ENCODE measurements at places on chromosomes 6 and 20.

DNA sequence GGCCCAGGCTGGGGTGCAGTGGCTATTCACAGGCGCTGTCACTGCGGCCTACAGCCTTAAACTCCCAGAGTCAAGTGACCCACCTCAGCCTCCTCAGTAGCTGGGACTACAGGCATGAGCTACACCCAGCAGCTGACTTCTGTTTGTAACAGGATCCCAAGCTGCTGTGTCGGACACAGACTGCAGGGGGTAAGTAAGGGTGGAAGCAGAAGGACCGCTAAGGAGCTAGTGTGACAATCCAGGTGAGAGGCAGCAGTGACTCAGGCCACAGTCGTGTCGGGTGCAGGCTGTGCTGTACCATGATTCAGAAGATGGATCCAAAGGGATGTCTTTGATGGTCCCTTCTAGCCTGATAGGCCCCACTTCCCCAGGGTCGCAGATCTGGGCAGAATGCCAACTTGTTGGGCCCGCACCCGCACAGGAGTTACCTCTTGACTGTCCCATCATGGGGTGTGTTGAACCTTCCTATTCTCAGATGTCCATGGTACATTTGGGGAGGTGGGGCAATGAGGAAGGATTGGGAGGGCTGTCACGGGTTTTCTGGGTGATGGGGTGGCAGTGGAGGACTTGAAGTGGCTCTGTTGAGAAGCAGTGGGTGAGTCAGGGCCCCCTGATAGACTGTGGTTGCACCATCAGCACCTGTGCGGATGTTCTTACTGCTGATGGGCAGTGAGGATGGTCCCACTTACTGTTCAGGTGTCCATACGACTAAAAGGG is 25.3 kb downstream of the AAR2 start:
- DNase-seq = no peak

GRCh38 chr6:45483021-45483420 is 105.3 kb upstream of the SUPT3H start:
- no peak for DNase-seq

GRCh38 chr6:99712519-99712918 is 105.9 kb downstream of the PRDM13 start:
- no peak for DNase-seq

GRCh38 chr6:4378319-4378996 is 243.1 kb upstream of the ECI2 start:
- no peak for DNase-seq

GRCh38 chr6:3791526-3792203 is 40.2 kb upstream of the PXDC1 start:
- DNase-seq = no peak

DNA sequence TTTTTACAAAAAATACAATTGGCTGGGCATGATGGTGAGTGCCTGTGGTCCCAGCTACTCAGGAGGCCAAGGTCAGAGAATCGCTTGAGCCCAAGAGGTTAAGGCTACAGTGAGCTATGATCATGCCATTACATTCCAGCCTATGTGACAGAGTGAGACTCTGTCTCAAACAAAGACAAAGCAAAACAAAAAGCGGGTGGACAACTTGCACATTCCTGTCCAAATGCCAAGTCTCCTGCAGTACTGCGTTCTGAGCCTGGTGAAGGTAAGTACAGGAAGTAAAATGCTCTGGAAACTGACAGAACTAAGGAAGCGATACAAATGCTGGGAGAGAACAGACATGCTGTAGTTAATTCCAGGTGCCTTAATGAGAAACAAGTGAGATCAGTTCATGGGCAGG is 20.4 kb upstream of the TMEM242 start:
- no peak for DNase-seq

GRCh38 chr20:64101731-64102621 is 5.4 kb downstream of the NPBWR2 start:
- DNase-seq = no peak

GRCh38 chr6:71199736-71200135 is 88.9 kb upstream of the OGFRL1 start:
- DNase-seq = no peak

GRCh38 chr6:104766595-104766994 is 93.1 kb downstream of the HACE1 start:
- no peak for DNase-seq

DNA sequence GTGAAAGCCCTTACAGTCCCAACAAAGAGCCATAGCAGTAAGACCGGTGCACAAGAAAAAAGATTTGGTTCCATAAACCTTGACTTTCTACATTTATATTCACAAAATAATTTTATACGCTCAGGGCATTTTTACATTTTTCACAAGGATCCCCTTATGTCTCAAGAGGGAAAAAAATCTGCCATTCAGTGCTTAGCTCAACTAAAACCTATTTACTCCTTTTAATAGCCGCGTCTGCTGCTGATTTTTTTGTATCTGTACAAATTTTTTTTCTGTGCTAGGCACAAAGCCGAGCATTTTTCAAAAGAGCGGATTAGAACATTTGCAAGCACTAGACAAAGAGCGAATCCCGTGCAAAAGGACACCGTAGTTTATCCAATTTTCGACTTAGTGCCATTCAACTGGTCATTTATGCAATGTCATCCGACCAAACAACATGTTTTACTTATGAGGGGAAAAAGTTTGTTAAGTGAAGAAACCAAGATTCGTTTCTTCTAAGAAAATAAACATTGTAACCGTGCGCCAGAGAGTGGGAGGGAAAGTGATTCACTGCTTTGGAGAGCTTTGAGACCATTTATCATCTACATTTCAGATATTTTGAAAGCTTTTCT is 3.7 kb downstream of the TFAP2D start:
- no peak for DNase-seq

- no peak for DNase-seq
Observed at GRCh38 chr6:148530976-148531375, 188.3 kb downstream of the SASH1 start.

GRCh38 chr6:13289789-13290318 is 38.5 kb downstream of the TBC1D7 start:
- DNase-seq = no peak

DNA sequence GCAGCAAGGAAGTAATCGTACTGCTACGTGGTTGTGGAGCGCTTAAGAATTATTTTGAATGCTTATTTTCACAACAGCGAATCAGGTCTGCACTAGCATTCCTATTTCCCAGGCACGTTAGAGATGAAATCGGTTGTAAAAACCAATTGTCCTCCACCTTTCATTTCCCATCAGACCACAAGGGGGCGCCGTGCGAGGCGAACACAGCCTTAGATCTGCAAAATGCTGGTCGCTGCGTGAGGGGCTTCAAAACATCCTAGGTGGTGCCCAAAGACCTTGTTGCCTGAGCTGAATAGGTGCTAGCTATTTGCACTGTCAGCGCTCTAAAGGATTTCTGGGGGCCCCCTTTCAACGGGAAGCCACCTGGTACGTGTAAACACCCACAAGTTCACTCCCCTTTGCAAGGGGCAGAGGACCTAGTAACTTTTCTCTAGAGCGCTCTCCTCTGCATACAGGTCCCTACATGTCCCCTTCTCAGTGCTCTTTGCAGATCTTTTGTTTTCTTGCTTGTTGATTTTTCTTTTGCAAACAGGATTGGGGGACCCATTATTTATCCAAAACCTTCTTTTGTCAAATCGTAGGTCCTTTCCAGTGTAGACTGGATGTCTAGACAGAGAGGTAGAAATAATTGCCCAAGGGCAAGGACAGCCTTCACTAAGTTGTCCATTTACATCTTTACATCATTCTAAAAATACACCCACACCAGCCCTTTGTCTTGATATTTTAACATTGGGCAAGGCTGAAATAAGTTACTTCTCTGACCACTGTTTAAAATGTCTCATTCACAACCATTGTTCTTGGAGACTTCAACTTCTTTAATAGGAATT is 59.8 kb downstream of the NEDD9 start:
- DNase-seq = no peak

DNA sequence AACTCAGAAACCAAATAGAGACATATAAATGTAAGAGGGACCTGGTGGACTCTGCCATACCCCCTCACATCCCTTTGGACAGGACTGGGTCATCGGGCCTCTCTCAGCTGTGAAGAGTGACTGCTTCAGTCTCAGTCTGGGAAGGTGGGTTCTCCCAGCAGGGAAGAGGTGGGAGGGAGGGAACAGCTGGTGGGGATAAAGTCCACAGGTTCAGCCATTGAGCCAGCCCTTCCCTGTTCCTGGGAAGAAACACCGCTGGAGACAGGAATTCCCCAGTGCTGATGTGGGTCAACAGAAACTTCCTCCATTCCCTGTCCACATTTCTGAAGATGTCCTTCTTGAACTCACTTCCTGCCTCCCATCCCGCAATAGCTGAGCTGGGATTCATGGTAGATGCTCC is 209.2 kb upstream of the PMEPA1 start:
- DNase-seq = no peak

GRCh38 chr6:139330826-139331500 is 39.2 kb upstream of the TXLNB start:
- DNase-seq = no peak

GRCh38 chr20:2234598-2235191 is 61.1 kb upstream of the TGM3 start:
- no peak for DNase-seq

DNA sequence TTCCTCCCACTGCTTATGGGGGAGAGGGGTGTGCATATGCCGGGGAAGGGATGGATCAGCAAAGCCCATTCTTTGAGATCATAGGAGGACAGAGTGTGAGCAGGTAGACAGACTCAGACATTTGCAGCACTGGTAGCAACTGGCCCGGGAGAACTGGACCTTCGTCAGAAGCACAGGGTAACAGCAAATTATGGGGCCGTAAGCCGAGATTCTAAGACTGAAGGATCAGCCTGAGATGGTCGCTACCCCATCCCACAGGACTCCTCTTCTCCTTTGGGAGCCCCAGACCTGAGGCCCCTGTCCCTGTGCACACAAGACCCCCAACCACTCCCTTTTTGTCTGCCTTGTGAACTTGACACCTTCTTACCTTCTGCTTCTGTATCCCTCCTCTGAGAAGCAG is 106.5 kb downstream of the TOX2 start:
- no peak for DNase-seq

DNA sequence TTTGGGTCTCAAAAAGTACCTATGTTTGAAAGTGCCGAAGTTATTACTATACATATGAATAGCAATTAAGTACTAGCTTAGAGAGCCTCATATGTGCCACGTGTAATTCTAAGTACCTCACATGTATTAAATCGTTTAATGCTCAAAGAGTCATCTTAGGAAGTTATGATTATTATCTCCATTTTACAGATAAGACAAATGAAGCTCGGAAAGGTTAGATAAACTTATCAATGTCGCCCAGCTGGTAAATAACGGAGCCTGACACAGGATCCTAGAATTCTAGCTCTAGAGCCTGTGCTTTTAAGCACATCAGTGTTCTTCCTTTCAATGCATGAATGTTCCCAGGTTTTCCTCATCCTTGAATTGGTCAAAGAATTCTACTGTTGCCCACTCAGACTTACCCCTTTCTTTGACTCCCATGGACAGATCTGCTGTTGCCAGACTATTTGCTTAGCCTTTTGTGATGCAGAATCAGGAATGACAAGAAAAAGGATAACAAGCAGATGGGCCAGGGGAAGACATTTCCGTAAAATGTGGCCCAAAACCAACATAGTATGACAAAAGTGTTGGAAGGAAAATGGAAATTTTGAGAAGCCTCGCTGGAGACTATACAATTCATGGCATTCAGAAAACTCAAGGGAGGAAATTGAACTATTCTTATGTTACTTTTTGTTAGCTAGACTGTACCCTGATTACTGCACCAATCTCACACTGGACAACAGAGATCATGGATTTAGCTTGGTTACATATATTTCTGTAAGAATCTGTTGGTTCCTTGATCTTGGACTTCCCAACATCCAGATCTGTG is 237.1 kb upstream of the CITED2 start:
- no peak for DNase-seq

GRCh38 chr20:8246153-8246552 is 114.1 kb downstream of the PLCB1 start:
- DNase-seq = no peak

DNA sequence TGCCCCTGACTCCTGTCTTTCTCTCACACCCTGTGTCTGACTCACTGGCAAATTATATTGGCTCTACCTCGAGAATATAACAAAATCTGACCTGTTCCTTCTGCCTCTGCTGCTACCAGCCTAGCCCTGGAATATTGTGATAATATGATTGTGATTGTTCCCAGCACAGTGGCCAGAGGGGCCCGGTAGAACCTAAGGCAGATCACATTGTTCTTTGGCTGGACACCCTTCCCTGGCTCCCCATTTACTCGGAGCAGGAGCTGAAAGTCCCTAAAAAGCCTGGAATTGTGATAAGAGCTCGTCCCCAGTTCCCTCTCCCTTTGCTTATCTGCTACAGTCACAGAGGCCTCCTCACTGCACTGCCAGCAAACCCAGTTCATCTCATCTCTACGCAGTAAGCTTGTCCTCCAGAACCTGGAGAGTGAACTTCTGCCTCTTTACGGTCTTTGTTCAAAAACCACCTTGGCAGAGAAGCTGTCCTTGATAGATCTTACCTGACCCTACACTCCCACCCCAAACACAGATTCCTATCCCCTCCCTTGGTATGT is 21.8 kb downstream of the SERPINB6 start:
- DNase-seq = no peak

Data from DMS 273 treated with DMSO at 0.1 percent for 48 hours (cell line).